Stimulated activated CD8-positive, alpha-beta memory T cell treated with anti-CD3 and anti-CD28 coated beads, Interleukin-7, amount 100 ng/mL, for 1 hour (primary cell): ENCODE measurements at places on chromosomes 4 and X.

- DNase-seq, result no peak
Observed at GRCh38 chrX:3145716-3146115, 104.4 kb downstream of the ARSF start.

- DNase-seq, result no peak
Observed at GRCh38 chr4:71184195-71184781, 154.5 kb upstream of the SLC4A4 start.

- no peak for DNase-seq
Observed at GRCh38 chr4:178784491-178784890, 1342.3 kb upstream of the AGA start.

GRCh38 chrX:2299871-2300270, 200.9 kb downstream of the DHRSX start:
- DNase-seq, result no peak

- no peak for DNase-seq
Observed at GRCh38 chrX:17020851-17021821, 74.7 kb downstream of the REPS2 start.

DNA sequence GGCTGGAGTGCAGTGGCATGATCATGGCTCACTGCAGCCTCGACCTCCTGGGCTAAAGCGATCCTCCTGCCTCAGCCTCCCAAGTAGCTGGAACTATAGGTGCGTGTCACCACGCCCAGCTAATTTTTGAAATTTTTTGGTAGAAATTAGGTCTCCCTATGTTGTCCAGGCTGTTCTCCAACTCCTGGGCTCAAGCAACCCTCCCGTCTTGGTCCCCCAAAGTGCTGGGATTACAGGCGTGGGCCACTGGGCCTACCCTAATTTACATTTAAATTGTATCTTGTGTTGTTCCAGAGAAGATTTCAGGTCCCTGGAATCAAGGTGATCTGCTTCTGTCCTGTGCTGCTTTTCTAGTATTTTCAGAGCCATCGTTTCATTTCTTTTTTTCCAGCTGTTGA, 1.2 kb upstream of the LRPAP1 start:
- no peak for DNase-seq

DNA sequence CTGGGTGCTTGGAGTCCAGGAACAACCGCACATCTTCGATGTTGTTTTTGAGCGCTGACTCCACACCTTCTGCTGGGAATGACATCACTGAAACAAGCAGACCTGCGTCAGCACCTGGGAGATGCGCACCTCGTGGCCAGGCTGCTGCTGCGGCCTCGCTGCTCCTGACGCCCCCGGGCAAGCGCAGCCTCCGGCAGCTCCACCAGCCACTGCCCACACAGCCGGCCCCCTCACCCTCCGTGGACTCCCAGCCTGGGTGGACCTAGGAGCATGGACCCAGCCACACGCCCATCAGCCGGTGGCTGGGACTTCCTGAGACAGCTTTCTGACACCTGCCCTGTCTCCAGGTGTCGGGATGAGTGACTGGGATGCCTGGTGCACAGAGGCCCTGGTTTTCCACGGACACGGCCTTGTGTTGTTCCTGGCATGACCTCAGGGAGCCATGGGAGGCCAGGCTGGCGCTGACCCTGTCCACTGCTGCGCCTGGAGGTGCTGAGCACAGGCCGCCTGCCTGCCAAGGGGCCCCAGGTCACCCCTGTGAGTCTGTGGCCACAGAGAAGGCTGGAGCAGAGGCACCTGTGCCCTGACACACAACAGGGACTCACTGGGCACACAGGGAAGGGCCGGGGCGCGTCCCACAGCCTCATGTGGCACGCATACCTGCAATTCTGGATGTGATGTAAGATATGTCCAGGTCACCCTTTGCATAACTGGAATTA, 48.6 kb downstream of the GAK start:
- DNase-seq, result no peak

DNA sequence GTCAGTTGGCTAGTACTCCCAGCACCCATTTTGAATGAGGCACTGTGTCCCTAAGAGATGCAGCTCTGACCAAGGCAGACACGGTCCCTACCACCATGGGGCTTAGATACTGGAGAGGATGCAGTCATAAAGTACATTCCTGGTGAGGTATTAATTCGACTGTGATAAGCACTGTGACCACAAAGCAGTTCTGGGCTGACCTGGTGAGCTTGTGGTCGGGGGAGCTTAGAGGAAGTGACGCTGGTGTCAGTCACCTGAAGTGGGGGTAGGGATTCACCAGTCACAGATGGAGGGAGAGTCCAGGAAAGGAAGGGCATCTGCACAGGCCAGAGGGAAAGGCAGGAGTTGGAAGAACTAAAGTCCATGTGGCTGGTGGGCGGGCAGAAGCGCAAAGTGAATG, 15.8 kb upstream of the CLTRN start:
- DNase-seq, result no peak

DNA sequence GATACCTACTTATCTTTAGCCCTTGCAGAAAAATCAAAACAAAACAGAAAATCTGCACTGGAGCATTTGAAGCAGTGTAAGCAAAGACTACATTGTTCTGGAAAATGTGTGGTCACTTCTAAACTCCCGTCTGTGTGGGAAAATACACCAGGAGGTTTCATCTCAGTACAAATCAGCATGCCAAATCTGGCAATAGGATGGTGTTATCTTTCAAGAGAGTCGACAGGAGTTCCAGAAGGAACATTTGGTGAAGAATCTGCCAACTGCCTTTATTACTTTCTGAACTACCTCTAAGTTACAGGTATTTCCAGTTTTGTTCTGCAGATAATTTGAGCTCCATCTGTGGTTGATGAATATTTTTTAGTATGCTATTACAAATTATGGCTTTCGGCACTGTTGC, 1348.0 kb downstream of the RAPGEF2 start:
- DNase-seq, result no peak

DNA sequence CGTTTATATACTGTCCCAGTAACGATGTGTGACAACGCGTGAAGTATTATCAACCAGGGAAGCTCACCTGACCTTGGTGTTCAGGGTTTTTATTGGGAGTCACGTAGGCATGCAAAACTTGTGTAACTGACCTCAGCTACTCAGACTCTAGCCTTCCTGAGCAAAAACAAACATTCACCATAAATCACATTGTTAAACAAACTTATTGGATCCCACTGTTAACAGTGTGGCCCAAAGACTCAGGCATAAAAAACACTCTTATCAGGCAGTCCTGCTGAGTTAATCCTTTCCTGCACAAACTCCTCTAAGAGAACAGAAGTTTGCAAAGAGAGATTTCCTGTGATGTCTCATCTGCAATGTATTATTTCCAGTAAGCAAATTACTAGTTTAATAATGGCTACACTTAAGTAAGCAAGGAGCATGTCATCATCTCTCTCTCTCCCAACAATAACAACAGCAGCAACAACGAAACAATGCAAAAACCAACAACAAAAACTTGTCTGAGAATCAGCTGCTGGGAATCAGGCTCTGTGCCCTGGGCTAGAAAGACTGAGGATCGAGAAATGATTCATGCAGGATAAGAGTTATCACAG, 12.0 kb downstream of the GAGE1 start:
- DNase-seq, result no peak

DNA sequence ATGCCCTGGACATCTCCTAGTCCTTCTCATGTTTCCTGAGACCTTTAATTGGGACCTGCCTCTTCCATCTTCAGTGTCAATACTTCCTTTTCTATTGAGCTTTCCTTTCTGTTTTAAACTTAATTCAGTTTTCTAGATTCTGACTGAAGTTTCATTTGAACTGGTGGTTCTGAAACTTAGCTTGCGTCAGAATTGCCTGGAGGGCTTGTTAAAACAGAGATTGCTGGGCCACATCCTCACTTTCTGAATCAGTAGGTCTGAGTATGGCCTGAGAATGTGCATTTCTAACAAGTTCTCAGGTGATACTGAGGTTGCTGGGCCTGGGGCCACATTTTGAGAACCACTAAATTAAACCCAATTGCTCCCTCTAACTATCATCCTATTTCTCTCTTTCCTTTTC, 152.1 kb upstream of the DGKK start:
- no peak for DNase-seq

- DNase-seq, result no peak
Observed at GRCh38 chr4:187193141-187193540, 469.5 kb upstream of the FAT1 start.

DNA sequence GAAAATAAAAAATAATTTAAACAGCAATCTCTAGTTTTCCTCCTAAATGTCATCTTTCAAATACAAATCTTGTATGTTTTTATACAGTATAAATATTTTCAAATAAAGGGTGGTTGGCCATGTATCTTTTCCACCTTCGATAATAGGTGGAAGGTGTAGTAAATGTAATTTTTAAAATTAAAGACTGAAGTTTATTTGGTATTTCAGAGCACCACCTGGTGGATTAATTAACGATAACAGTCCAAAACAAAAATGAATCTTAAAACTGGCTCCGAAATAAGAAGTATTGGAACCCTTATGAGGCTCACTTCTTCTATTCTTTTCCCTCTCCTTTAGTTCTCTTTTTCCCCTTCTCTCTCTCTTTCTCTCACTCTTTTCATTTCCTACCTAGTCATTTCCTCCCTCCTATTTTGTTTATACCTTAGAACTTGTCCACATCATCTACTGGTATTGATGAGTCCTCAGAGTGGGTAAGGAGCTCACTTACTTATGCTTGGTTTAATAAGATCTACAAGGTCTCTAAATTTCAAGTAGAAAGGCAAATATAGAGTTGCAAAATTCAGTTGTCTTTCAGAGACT, 82.9 kb upstream of the EXOC1L start:
- no peak for DNase-seq

- DNase-seq, result no peak
Observed at GRCh38 chr4:48360285-48361011, 19.1 kb downstream of the SLAIN2 start.

- no peak for DNase-seq
Observed at GRCh38 chr4:102008711-102009110, 218.2 kb downstream of the BANK1 start.

DNA sequence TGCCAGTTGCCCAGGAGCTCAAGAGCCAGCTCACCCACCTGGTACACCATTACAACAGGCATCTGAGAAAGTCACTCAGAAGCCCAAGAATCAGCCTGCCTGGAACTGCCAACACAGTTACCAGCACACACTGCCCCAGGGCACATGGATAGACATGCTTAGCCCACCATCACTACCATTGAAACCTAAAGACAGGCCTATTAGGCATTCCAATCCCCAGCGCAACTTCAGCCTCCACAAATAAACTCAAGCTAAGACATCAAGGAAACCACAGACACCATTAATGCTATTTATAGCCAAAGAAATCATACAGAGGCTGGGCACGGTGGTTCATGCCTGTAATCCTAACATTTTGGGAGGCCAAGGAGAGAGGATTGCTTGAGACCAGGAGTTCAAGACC, 42.3 kb downstream of the ATRX start:
- no peak for DNase-seq

DNA sequence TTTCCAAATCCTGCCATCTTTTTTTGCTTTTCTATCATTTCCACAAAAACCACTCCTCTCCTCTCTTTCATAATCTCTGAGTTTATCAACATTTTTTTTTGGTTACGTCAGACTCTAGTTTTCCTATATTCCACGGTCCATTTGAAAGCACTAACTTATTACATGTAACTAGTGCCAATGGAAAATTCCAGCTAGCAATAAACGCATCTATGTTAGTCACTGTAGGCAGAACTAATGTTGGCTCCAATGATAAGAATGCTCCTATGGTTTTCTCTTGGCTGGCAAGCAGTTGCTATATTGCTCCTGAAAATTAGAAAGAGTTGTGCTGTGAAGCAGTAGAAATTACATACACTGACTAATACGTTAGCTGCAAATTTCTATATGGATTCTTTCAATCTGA, 634.6 kb upstream of the FTHL17 start:
- no peak for DNase-seq

DNA sequence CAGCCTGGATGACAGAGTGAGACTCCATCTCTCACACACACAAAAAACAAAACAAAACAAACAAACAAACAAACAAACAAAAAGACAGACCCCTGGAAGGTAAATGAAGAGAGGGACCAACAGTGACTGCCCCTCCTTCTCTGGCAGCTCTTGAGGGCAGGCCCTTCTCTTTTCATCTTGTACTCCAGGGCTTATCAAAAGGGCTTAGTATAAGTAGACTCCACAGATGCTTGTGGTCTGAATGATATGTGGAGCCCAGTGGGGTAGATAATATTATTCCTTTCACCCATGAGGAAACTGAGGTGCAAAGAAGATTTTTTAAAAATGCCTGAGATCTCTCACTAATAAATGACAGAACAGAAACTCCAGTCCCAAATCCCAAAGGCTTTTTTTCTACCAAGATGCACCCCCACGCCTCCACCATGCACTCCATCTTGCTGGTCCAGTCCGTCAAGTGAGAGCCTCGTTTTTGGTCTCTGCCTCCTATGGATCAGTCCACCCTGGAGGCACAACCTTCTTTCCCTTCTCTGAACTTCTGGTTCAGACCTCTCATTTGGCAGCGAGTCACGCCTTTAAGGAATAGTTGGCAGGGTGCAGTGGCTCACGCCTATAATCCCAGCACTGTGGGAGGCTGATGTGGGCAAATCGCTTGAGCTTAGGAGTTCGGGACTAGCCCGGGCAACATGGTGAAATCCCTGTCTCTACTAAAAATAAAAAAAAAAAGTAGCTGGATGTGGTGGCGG, 17.0 kb upstream of the CHRNA9 start:
- DNase-seq, result no peak

- no peak for DNase-seq
Observed at GRCh38 chrX:13940671-13941070, 89.0 kb downstream of the GEMIN8 start.

DNA sequence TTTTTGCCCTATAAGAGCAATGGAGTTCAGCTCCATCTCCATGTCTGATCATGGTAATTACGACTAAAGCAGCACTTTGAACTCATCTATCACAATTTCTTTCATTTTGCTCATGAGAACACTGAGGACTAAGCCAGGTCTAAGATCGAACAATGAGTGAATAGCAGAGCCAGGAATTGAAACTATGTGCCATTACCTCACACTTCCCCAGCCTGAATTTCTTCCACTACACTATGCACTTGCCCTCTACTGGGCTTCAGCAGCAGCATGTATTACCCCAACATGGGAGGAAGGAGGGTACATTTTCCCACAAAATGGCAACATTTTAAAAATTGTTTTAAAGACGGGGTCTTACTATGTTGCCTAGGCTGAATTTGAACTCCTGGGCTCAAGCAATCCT, 274.7 kb upstream of the FGF13 start:
- no peak for DNase-seq
